IPS-NIHi11 (cell line): ENCODE measurements at places on chromosomes 7 and 10.

GRCh38 chr10:79582096-79582495, 21.9 kb upstream of the SFTPA2 start:
- no peak for DNase-seq

- no peak for DNase-seq
These were observed 42.0 kb upstream of the CELF2 start for GRCh38 chr10:10975647-10976046.

DNA sequence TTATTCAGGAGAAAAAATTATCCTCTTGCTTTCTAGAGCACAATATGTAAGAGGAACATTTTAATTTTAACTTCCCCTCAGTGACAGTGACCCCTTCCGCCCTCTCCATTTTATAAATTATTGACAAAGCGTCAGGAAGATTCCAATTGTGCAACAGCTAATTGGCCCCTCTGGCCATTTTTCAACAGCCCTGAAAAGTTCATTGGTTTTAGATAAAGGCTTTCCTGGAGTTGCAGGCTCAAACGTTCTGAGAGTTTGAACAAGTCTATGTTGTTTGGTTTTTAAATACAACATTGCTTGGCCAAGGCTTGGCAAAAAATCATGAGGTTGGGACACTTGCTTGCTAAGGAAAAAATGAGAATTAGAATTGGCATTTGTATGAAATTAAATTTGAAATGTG, 422.2 kb upstream of the ANKRD30A start:
- DNase-seq: no peak

- DNase-seq: no peak
These were observed 330.4 kb upstream of the AOAH start for GRCh38 chr7:37054624-37055241.

GRCh38 chr7:155466814-155467733, 9.1 kb downstream of the EN2 start:
- DNase-seq: peak; percentile 82
